ENCODE measurements at places on chromosomes 6 and 20.

- no peak for DNase-seq
Observed at GRCh38 chr20:6979621-6980020, 212.1 kb downstream of the BMP2 start.

- DNase-seq = no peak
Observed at GRCh38 chr6:11330413-11330760, 97.9 kb upstream of the NEDD9 start.

- no peak for DNase-seq
Observed at GRCh38 chr6:89999154-89999553, 104.9 kb downstream of the GJA10 start.

GRCh38 chr6:100175814-100176310 lies 181.8 kb upstream of the MCHR2 start:
- DNase-seq = no peak

DNA sequence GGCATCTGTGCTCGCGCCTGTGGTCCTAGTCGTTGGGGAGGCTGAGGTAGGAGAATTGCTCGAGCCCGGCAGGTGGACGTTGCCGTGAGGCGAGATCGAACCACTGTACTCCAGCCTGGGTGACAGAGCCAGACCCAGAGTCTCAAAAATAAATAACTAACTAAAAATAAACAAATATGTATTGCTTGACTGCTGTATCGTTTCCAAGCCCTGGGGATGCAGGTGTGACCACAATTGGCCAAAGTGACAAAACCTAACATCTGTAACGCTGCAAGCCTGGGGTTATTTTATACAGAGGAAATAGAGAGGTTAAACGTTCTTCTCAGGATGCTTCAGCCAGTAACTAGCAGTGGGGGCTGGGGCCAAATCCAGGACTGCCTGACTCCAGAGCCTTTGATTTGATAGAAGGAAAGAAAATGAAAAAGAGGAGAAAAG lies 1.9 kb upstream of the SRSF3 start:
- no peak for DNase-seq

- no peak for DNase-seq
Observed at GRCh38 chr6:73515204-73515655, 5.6 kb downstream of the EEF1A1 start.

GRCh38 chr6:17015144-17015543 lies 86.7 kb upstream of the STMND1 start:
- DNase-seq = no peak

GRCh38 chr6:166286839-166287271 lies 21.3 kb downstream of the PRR18 start:
- DNase-seq = no peak

GRCh38 chr6:41503827-41504465 lies 42.2 kb upstream of the FOXP4 start:
- no peak for DNase-seq

DNA sequence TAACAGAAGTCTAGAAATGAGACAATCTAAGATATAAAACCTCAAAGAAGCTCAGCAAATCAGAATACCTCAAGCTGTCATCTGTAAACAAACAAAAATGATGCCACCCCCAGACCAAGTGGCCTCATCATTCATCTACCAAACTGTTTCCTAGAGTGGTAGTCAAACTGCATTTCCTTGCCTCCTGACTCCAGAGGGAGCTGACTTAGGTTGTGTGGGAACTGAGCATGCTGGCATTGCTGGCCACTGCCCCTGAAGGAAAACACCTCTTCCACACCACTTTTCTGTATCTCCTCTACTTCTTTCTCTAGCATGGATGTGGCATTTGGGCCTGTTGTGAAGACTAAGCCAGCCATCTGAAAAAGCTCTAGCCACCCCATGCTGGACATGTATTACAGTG lies 56.3 kb downstream of the ZHX3 start:
- DNase-seq = no peak

DNA sequence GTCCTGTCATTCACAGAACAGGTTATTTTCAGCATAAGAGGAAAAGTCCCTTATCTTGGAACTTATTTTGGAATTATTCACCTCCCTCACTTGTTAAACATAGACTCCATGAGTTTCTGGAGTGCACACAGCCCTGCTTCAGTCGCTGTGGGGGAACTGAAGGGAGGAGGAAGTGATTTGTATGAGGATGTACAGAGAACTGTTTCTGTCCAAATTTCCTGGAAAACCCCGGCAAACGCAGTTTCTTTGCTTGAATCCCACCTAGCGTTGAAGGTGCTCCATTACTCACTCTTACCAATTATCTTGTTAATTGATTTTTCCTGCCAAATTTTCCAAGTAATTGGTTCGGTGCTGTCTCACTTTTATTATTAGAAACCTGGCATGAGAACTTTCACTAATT lies 78.0 kb upstream of the AGPAT4 start:
- no peak for DNase-seq

- DNase-seq = no peak
Observed at GRCh38 chr6:149368065-149368464, 32.0 kb upstream of the SUMO4 start.
